ENCODE measurements at places on chromosomes 7 and 10.

GRCh38 chr7:94525923-94526322, 16.3 kb downstream of the CASD1 start:
- DNase-seq, result no peak

DNA sequence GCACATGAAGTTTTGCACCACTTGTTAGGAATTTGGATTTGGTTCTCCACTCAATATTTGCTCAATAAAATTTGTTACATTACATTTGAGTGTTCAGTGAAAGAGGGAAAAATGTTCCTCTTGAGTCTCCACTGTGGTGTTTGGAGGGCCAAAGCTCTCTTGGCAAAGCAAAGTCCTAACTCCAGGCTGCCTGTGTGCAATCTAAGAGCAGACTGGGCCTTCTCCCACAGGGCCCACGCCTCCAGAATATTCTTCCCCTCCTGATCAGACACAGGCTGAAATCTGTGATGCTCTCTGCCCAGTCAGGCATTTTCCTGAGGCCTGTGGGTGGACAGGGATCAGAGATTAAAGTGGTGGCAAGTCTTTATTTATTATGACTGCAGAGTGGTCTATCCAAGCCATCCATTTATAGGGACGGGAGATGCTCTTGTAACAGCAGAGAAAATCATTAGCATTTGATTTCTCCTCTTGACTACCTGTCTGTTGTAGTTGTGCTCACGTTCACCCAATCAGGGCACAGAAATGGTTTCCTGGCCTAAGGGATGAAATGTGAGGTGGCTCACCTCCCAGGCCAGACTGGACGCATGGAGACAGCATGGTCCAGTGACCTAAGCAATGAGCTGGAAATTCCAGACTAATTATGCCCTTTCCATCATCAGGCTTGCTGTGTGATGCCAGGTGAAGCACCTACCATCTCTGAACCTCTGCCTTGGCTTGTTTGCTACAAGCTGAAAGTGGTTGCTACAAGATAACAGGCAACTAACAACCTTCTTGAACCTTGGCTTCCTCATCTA, 147.1 kb upstream of the NRBF2 start:
- DNase-seq, result no peak

DNA sequence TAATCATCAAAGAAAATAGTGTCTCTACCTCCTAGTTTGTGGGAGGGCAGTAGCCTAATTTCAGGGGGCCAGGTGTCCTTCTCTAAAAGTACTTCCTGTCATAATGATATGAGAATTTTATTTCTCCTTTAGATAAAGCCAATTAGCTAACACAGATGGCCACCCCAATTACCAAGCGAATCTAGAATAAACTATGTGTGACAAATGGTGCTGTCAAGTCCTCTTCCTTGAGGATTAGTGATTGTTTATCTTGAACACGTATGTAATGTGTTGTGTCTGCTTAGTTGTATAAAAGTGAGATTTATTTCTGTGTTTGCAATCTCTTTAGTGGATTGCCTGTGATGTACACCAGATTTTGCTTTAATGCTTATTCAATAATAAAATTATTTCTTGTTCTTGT, 1120.0 kb downstream of the SORCS1 start:
- DNase-seq, result no peak

GRCh38 chr7:122316467-122317388, 12.2 kb upstream of the FEZF1 start:
- no peak for DNase-seq

- DNase-seq, result no peak
Measured at GRCh38 chr10:103747193-103747865, 108.0 kb downstream of the SH3PXD2A start.

GRCh38 chr7:82699773-82700186, 256.2 kb upstream of the CACNA2D1 start:
- no peak for DNase-seq

- DNase-seq, result no peak
Measured at GRCh38 chr10:125147971-125148439, 12.4 kb downstream of the CTBP2 start.

DNA sequence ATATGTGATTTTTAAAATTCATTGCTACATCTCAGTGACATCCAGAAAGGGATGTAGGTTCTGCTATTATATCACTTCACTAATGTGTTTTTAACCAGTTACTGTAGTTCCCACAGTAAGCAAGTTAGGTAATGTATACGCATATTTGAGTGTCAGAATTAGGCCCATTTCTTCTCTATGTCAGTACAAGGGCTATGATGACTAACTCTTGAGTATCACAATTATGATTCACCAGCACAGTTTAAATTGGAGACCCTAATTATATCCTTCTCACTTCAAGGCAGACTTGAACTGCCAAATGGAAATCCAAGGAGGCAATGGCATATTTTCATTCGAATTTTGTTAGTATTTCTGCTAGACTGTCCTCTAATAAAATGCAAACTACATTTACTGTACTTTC, 23.6 kb downstream of the BZW2 start:
- no peak for DNase-seq

Measured in stimulated activated CD8-positive, alpha-beta memory T cell treated with anti-CD3 and anti-CD28 coated beads, Interleukin-2, amount 100 ng/mL, for 1 hour (primary cell).